ENCODE measurements at places on chromosomes 4 and X. TPM values are rescaled to one million over a fixed set of nuclear protein-coding genes. Genes with fewer than 3 reads are reported as not detected.

TLR6 gene
- 2.7 TPM for total RNA-seq

GPR119 gene
- not detected for total RNA-seq

VSIG1 gene
- total RNA-seq, result not detected

AKAP4 gene
- total RNA-seq, result not detected

RHOXF2B gene
- total RNA-seq, result not detected

SCFD2 gene
- 9.3 TPM for total RNA-seq

SRPX2 gene
- total RNA-seq, result 20.4 TPM

TMPRSS11D gene
- not detected for total RNA-seq

UGT2B11 gene
- total RNA-seq, result not detected

BRS3 gene
- total RNA-seq, result not detected

PLXNB3 gene
- total RNA-seq, result 5.9 TPM

All from left cardiac atrium (tissue), 4 donors.